ENCODE measurements at places on chromosomes 1 and 21. TPM values are rescaled to one million over a fixed set of nuclear protein-coding genes. Genes with fewer than 3 reads are reported as not detected.

- DNase-seq: no peak
These were observed 24.5 kb downstream of the SPOCD1 start for GRCh38 chr1:31791131-31791858.

DNA sequence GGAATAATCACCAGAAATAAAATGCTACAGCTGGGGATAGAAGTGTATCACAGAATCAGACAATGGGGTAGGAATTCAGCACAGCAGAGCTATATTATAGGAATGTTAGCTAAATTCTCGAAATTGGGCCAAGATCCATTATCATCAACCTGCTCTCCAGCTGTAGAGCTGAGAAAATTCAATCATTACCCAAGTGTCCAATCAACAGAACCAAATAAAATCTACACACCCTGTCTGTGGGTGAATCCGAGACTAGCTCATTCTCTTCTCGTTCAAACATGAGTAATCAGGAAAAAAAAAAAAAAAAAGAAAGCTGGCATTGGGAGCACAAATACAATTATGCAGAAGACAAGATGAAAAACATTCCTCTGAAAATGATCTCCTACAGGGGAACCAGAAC is 119.2 kb downstream of the CDC7 start:
- DNase-seq: no peak

DNA sequence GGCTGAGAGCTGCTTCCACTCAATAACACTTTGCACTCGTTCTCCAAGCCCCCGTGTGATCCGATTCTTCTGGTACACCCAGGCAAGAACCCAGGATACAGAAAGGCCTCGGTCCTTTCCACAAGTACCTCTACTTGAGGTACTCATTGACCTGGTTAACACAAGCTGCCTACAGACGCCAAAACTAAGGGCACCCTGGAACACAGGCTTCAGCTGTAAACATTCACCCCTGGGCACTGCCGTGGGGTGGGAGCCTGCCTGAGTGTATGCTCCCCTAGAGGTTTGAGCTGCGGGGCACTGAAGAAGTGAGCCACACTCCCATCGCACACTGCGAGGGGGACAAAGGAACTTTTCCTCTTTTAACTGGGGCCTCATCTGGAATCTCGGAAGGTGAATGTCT is 30.5 kb downstream of the LRRC3 start:
- no peak for DNase-seq

DNA sequence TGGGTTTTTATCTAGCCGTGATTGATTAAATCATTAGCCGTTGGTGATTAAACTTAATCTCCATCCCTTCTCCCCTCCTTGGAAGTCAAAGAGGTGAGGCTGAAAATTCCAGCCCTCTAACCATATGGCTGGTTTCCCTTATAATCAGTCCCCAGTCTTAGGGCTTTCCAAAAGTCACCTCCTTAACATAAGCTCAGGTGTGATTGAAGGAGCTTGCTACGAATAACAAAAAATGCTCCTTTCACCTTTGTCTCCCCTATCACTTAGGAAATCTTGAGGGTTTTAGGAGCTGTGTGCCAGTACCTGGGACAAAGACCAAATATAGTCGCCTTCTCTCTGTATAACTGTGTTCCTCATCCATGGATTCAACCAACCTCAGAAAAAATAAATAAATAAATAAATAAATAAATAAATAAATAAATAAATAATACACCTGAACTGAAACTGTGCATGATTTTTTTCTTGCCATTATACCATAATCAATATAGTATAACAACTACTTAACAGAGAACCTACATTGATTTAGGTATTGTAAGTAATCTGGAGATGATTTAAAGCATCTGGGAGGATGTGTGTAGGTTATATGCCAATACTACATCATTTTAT is 82.2 kb downstream of the PAPPA2 start:
- DNase-seq: no peak

GRCh38 chr1:119141020-119141424 is 569 bp upstream of the WARS2 start:
- peak; percentile 42 for DNase-seq

GRCh38 chr1:98054786-98055185 is 134.0 kb upstream of the DPYD start:
- no peak for DNase-seq

- DNase-seq: peak; percentile 99
These were observed 9.3 kb upstream of the F3 start for GRCh38 chr1:94550800-94551241.

DNA sequence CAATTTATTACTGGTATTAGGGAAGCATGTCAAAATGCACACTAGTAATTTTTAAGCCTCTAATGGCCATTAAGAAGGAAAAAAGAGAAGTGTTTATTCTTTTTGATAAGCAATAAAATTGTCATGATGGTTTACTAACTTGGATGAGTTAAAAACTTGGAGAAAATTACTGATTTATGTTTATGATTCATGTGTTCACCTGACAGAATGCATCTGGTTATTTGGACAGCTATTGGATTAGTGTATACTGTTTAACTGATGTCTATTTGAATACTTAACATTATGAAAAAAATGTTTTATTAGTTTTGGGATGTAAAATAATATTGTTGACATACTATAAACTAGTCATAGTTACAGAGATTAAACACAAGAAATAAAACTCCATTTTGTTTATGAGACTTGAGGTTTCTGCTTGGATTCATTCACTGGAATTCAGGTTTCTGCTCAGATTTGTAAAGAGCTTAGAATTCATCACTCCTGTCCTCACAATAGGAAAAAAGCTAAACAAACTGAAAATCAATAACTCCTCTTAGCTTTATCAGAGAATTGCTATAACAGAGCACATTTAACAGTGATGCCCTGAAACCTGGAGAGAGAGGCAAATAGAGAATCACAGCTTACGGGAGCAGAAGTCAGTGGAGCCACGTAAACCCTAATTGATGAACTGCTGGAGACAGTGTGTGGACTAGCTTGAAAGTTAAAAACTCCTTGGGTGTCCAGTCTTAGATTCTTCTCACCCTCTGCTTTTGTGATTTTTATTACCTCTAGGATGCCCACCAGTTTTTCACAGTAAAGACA is 56.7 kb downstream of the RALGPS2 start:
- DNase-seq: peak; percentile 77

- DNase-seq: peak; percentile 6
These were observed 479 bp upstream of the SNX7 start for GRCh38 chr1:98660940-98661543.

GRCh38 chr1:237327061-237327460 is 285.1 kb downstream of the RYR2 start:
- no peak for DNase-seq

DNA sequence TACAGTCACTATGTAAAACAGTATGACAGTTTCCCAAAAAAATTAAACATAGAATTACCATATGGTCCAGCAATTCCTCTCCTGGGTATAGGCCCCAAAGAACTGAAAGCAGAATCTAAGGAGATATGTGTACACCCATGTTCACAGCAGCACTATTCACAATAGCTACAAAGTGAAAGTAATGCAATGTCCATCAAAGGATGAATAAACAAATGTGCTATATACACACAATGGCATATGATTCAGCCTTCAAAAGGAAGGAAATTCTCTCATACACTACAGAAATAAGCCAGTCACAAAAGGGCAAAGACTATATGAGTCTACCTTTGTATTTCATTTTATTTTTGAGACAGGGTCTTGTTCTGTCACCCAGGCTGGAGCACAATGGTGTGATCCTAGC is 120.4 kb downstream of the TOMM20 start:
- no peak for DNase-seq

DNA sequence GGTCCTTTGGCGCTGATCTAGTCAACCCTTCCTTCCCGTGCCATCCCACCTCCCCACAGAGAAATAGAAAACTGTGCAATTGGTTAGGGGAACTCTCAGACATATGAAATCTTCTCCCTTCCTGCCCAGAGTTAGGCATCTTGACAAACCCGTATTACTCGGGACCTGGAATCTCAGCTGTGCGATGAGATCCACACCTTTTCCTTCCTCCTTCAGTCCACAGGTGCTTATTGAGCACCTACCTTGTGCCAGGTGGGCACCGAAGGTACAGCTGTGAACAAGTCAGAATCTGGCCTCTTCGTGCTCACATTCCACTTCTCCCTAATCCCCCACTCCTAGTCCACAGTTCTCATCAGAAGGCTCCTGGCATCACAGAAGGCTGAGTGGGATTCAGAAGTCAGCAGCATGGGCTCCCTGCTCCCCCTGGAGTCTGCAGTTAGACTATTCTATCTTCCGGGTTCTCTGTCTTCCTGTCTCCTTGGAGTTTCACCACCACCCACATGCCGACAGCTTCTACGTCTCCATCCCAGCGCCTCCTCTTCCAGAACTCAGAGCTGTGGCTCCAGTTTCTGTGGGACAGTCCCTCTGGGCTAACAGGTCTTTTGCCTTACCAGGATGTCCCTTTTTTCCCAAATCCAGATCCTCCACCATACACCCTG is 23.0 kb downstream of the KNCN start:
- peak; percentile 14 for DNase-seq

- peak; percentile 31 for DNase-seq
These were observed 17.1 kb downstream of the ZP4 start for GRCh38 chr1:237873487-237874211.

GRCh38 chr1:11059155-11059967 is 457 bp downstream of the SRM start:
- peak; percentile 9 for DNase-seq

- DNase-seq: peak; percentile 53
These were observed 105.4 kb downstream of the SLC45A1 start for GRCh38 chr1:8423269-8423691.

- no peak for DNase-seq
These were observed 32.3 kb downstream of the VWA5B1 start for GRCh38 chr1:20322825-20323612.

DNA sequence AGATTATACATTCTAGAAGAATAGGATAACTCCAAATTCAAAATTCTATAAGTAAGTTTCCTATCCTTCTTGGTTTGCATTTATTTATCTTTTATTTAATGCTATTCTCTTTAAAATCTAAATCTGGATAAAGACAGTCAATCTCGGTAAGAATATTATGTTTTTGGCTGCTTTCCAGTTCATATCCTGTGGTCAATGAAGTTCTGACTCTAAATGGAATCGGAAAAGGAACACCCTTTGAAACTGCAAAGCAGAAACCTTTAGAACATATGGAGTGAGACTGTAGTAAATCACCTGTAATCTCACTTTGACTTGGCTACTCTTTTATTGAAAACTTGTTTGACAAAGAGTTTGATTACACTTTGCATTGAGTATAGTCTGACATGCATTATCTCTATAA is 85.2 kb downstream of the KIFAP3 start:
- DNase-seq: no peak

GRCh38 chr1:119327094-119327449 is 41.5 kb upstream of the HAO2 start:
- DNase-seq: peak; percentile 7

GRCh38 chr1:226406401-226406881 is 1.5 kb downstream of the PARP1 start:
- DNase-seq: peak; percentile 41

- DNase-seq: peak; percentile 65
These were observed 1.7 kb downstream of the PLEKHG5 start for GRCh38 chr1:6489799-6490180.

DNA sequence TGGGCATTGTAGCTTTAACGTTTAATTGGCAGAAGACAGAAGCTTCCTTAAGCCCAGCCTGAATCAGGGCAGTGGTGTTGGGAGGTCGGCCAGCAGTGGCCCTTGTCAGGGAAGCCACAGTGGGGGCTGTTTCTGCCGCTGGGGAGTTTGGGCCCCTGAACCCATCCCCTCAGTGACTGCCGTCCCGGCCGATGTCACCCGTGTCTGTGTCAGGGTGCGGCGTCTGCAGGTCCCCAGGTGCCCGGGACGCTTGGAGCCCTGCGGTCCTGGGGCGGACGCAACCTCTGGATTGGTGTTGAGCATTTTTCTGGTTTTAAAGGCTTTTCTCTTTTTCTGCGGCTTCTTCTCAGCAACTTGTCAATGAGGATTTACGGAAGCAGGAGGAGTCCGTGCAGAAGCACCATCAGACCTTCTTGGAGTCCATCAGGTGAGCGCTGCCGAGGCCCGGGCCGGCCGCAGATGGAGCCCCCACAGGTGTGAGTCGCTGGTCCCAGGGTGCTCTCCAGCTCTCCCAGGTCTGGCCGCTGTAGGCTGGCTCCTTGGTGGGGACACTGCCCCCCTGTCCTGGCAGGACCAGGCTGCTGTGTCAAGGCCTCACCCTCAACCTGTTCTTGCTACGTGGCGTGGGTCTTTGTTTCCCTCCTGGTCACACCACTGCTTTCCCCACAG is 2.3 kb downstream of the ATAD3C start:
- no peak for DNase-seq

GRCh38 chr1:84876353-84876752 is 16.7 kb downstream of the LPAR3 start:
- DNase-seq: no peak

DNA sequence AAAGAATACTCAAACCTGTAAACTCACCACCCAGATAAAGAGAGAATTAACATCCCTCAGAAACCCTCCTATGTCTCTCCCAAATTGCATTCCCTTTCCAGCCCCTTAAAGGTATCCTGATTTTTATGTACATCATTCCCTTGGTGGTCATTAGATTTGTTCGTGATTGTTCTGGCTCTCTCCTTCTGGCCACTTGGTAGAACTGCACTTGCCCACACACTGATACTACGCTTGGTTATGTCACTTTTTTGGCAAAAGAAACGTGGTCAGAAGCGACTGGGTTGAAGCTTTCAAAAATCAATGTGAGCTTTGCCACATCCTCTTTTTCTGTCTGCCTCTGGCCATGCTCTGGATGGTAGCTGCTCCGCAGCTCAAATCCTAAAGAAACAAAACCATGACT is 76.3 kb downstream of the KRTAP19-8 start:
- DNase-seq: no peak

- peak; percentile 44 for DNase-seq
These were observed 6.4 kb upstream of the E2F2 start for GRCh38 chr1:23537296-23537973.

DNA sequence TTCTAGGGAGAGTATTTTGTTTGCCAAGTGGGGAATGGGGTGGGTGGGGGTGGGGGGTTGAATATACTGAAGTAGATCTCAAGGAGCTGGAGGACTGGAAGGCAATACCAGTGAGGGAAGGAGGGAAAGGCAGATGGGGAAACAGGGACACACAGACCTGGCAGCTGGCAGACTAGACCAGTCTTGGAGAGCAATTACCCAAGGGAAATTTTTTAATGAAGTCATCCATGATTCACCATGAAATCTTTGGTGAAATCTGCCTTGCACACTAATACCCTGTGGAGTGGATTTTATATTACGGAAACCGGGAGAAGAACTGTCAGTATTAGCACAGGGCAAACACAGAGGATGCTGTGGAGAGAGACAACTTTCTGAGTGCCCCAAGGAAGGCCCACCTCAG is 29.7 kb upstream of the MARK1 start:
- no peak for DNase-seq

SZRD1 gene
- total RNA-seq: 71.5 TPM

FTCD gene
- 0.43 TPM for total RNA-seq

ZBTB8OS gene
- total RNA-seq: 44.5 TPM

CRNN gene
- total RNA-seq: not detected

GRHL3 gene
- total RNA-seq: not detected

LRRC39 gene
- not detected for total RNA-seq

LDLRAD2 gene
- total RNA-seq: not detected

LRRC53 gene
- total RNA-seq: not detected

NPHS2 gene
- total RNA-seq: not detected

FBXO44 gene
- total RNA-seq: 14.2 TPM

All from fibroblast of villous mesenchyme (primary cell).